CD4-positive, alpha-beta T cell treated with Interleukin-10 for 1 hour (primary cell): ENCODE measurements at places on chromosomes 16 and 17.

GRCh38 chr16:90046971-90047713 is 27.9 kb upstream of the DBNDD1 start:
- DNase-seq = no peak

DNA sequence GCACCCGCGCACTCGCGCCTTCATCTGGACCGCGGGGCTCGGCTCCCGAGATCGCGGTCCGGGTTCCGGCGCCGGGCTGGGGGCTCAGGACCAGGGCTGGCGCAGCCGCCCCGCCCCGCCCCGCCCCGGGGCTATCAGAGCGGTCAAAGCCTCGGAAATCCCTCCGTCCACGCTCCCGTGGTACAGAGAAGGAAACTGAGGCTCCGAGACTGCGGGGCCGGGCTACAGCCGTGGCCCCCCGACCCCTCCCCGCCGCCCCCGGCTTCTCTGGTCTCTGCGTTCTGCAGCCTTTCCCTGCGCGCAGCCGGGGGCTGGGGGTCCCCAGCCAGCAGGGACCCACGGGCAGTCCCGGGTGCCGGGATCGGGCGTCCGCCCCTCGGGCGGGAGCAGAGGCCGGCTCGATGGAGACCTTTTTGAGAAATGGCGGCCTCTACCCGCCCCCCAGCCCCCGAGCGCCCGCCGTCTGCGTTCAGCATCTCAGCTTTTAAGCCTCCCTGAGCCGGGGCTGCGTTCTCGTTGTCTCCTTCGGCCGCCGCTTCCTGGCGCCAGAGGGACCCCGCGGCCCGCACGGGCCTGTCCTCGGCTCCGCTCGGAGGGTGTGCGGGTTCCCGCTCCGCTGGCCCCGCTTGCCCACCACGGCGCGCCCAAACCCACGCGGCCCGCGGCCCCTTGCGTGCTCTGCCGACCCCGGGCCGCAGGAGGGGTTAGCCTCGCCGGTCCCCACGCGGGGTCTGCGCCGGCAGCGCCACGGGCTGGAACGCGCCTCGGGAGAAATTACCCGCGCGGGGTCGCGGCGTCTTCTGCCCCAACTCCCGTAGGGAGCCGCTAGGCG is 1.5 kb upstream of the NPTX1 start:
- DNase-seq = peak; percentile 29

DNA sequence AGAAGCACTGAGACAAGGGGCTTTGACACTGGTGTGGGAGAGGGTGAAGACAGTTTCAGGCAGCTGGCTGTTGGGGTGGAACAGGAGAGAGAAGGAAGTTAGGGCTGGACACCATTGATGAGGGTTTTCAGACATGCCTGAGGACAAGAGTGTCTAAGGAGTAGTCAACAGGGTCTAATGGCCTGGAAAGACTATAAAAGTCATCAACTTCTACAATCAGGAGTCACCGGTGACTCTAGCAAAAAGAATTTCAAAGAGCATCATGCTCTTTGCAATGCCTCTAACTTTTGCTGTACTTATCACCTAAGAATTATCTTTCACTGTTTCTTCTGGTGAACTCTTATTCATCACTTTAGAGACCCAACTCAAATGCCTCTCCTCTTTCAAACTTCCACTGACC is 213.9 kb downstream of the C16orf78 start:
- no peak for DNase-seq

DNA sequence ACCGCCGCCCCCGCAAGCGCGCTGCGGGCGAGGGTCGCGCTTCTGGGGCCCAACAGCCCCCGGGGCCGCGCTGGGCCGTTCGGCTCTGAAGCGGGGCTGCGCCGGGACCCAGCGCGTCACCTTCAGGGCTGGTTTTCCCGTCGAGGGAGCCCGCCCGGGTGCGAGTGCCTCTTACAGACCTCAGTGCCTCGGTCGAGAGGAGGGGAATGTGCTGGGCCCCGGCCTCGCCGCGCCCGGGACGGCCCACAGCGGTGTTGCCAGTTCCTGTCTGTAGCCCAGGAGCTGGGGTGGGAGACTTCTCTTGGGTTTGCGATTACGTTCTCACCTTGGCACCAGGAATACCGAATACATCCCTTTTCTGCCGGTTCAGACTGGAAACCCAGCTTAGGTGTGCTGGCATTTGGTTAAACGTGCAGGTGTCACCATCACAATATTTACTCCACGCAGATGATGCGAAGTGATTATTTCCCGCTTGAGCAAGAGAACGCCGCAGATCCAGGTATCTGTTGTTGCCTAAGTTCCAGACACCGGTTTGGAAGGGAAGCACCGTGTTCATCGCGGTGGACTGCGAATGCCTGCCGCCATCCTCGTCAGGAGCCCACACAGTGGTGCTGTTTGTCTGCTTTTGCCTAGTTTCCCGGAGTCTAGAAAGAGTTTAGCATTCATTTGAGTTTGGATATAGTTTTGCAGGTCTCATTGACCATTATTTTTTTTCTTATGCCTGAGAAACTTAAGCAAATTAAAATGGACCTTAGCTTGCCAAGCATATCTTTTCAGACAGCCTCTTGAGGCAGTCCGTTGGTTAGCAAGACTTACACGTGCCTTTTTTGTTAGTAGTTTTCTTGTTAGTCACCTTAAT is 914 bp downstream of the MAP1LC3B start:
- peak; percentile 31 for DNase-seq

DNA sequence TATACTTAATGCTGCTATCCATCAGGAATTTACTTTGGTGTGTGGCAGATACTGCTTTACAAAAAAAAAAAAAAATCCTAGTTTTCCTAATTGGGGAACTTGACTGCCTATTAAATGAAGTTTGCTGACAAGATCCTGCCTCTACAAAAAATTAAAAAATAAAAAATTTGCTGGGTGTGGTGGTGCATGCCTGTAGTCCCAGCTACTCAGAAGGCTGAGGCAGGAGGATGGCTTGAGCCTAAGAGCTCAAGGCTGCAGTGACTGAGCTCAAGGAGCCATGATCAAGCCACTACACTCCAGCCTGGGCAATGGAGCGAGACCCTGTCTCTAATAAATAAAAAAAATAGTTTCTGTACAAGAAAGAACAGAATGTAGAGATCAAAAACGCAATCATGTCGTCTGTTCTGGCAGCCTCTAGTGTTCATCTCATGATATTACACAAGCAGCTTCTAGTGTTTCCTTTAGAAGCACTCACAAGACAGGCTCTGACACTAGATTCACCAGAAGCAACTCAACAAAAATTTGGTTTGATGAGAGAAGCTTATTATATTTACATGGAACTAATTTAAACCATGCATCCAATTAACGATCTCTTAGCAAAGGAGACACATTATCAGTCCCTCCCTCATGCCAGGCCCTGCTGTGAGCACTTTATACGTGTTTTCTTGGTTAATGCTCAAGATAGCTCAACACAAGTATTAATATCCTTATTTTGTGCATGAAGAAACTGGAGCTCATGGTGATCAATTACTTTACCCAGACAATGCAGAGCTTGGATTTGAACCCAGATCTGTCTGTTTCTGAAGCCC is 6.8 kb upstream of the KRTAP17-1 start:
- peak; percentile 65 for DNase-seq
